ENCODE measurements at places on chromosomes 12 and 14.

- no peak for DNase-seq
Measured at GRCh38 chr14:28365510-28365909, 401.1 kb upstream of the FOXG1 start.

- DNase-seq = no peak
Measured at GRCh38 chr14:74577247-74577947, 34.6 kb downstream of the LTBP2 start.

- peak; percentile 56 for DNase-seq
Measured at GRCh38 chr14:32507029-32507984, 178.2 kb downstream of the AKAP6 start.

- peak; percentile 55 for DNase-seq
Measured at GRCh38 chr12:129570796-129571400, 332.9 kb downstream of the TMEM132D start.

Data from mesendoderm (in vitro differentiated cells).